ENCODE measurements at places on chromosomes 6 and 20. TPM values are rescaled to one million over a fixed set of nuclear protein-coding genes. Genes with fewer than 3 reads are reported as not detected.
A peak's percentile ranks its signal among the peaks of the same experiment; 100 is the strongest.

- H3K27ac ChIP-seq = no peak overlapping the region
- no peak overlapping the region for H3K4me3 ChIP-seq
These were observed 213.7 kb downstream of the SYNE1 start for GRCh38 chr6:152423216-152424103.

- no peak overlapping the region for H3K4me3 ChIP-seq
- DNase-seq = peak; percentile 84
- no peak overlapping the region for H3K27ac ChIP-seq
- peaks cover 4% of the 10 kb centered on the region for H3K27me3 ChIP-seq
These were observed 478.8 kb downstream of the CD83 start for GRCh38 chr6:14596410-14596809.

DNA sequence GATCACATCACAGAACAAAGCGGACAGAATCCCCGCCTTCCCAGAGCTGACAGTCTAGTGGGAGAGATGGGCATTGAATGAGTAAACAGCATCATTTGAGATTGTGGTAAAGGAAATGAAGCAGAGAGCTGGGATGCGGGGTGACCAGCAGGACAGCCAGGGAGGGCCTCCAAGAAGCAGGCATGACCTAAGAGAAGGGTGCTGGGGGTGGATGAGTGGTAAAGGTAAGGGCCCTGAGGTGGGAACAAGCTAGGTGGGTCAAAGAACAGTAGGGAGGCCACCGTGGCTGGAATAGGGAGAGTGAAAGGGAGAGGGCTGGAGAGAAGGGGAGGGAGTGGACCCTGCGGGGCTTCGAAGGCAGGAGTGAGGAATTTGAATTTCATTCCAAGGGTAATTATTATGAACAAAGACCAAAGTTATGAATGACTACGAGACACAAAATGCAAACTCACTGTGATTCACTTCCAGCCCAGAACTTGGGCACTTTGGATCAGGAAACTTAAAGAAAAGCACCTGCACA is 61.4 kb downstream of the CEBPB start:
- peaks cover 17% of the 10 kb centered on the region for H3K4me1 ChIP-seq
- DNase-seq = peak; percentile 87
- H3K27ac ChIP-seq = peak overlapping the region; percentile 85
- H3K4me3 ChIP-seq = no peak overlapping the region
- H3K27me3 ChIP-seq = no peaks in the 10 kb centered on the region
- no peaks in the 10 kb centered on the region for H3K36me3 ChIP-seq

The PLA2G7 gene
- not detected for total RNA-seq

The RAET1G gene
- 2.2 TPM for total RNA-seq

The BCAS4 gene
- 47.5 TPM for total RNA-seq

Measured in IMR-90 (cell line).